ENCODE measurements at places on chromosomes 3 and 15. TPM values are rescaled to one million over a fixed set of nuclear protein-coding genes. Genes with fewer than 3 reads are reported as not detected.

The IQCH gene
- 2.4 TPM for total RNA-seq

The EIF2A gene
- 70.1 TPM for total RNA-seq

The ACTRT3 gene
- 2.9 TPM for total RNA-seq

The PLCD1 gene
- total RNA-seq = 3.2 TPM

The DZIP1L gene
- total RNA-seq = 7.9 TPM

The GHSR gene
- not detected for total RNA-seq

The CAND2 gene
- total RNA-seq = 0.54 TPM

The CCRL2 gene
- not detected for total RNA-seq

The WDR76 gene
- 12.7 TPM for total RNA-seq
